SK-MEL-5 (cell line): ENCODE measurements at places on chromosomes 16 and 17. TPM values are rescaled to one million over a fixed set of nuclear protein-coding genes. Genes with fewer than 3 reads are reported as not detected.

Gene OR1F1
- total RNA-seq: 0.21 TPM in 1 of 2 replicates, not detected in the other

Gene EVPLL
- total RNA-seq: not detected in 2 replicates

Gene CCL23
- not detected in 2 replicates for total RNA-seq

Gene LASP1
- 16.7 and 16.8 TPM in 2 replicates for total RNA-seq

Gene ZNF629
- total RNA-seq: 6.6 and 6.8 TPM in 2 replicates

Gene SOX8
- total RNA-seq: 14.8 and 16.7 TPM in 2 replicates

Gene CNGB1
- not detected in 2 replicates for total RNA-seq

Gene CCDC144A
- 0.61 TPM in 1 of 2 replicates, not detected in the other for total RNA-seq

Gene FBXL16
- total RNA-seq: 6.6 and 7.3 TPM in 2 replicates

Gene TGFB1I1
- total RNA-seq: 0.67 and 1.3 TPM in 2 replicates
